ENCODE measurements at places on chromosomes 16 and 17.

DNA sequence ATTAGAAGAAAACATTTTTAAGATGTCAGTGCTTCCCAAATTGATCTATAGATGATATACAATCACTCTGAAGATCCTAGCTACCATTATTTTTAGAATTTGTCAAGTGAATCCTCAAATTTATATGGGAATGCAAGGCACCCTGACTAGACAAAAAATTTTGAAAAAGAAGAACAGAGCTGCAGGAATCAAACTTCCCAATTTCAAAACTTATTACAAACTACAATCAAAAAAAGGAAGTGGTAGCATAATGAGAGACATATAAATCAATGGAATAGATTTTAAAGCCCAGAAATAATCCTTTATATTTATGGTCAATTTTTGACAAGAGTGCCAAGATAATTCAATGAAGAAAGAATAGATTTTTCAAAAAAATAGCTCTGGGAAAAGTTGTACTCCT lies 198.3 kb upstream of the KCNJ16 start:
- DNase-seq = no peak

DNA sequence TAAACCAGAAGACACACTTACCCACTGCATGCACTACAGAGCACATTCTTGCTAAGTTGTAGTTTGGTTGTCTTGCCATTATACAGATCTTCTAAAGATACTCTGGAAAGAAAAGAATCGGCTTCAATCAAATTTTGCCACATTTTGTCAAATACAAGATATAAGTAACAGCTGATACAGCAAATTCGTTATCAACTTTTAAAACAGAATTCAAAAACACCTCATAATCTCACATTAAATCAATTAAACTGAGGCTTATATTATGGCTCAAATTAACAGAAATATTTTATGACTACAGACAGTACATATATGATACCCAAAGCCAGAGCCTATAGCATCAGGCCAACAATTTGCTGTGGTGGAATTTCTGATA lies 5.4 kb downstream of the DNAJA2 start:
- no peak for DNase-seq

GRCh38 chr16:84826558-84826941 lies 6.8 kb downstream of the CRISPLD2 start:
- DNase-seq = no peak

- no peak for DNase-seq
Measured at GRCh38 chr17:50292465-50292864, 18.2 kb downstream of the TMEM92 start.

DNA sequence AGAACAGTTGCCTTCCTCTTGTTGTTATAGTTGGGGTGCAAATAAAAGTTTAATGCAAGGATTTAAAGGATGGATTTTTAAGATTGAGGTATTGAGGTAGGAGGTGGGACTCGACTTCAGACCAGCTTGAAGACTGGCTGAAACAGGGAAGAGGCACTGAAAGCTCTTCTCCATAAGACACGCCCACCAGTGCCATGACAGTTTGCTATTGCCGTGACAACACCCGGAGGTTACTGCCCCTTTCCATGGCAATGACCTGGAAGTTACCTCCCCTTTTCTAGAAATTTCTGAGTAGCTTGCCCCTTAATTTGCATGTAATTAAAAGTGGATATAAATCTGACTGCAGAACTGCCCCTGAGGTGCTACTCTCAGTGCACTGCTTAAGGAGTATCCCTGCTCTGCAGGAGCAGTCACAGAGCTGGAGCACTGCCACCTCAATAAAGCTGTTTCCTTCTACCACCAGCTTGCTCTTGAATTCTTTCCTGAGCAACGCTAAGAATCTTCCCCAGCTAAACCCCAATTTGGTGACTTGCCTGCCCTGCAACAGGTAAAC lies 122.6 kb downstream of the SHISA6 start:
- no peak for DNase-seq

DNA sequence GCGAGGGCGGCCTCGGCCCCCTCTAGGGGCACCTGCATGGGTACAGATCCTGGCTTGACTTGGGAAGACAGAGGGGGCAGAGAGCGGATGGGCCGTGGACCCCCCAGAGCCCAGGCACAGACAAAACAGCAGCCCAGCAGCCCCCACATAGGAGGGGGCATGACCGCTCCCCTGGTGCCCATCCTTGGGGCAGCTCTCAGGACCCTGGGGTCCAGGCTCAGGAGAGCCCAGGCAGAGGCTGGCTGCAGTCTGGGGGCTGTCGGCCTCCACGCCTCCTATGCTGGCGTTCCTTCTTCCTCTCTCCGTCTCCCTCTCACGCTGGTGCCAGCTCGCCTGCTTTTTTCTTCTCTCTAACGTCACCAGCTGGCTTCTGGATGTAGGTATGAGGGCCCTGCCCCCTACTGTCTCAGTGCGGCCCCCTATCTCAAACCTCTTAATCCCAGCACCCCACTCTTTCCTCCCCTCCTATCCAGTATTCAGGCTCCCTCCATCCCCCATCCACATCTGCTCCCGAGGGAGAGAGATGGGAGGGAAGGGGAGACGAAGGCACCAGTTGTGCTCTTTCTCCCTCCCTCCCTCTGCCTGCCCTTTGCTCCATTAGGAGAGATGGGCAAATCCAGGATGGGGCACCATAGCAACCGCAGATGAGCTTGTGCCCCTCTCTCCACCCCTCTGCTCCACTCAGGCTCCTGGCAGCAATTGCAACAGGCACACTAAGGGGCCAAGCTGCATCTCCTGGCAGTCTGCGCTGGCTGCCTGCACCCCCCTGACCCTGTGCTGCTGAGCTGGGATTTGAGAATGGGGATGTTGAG lies at the start of gene GPR179:
TSS of gene GPR179 (minus strand) at position 349 of the 812 bp plus-strand sequence. CDS start at position 182, 167 bp downstream.
- no peak for DNase-seq

- DNase-seq = no peak
Measured at GRCh38 chr16:12188061-12188934, 211.8 kb downstream of the SNX29 start.

- DNase-seq = no peak
Measured at GRCh38 chr16:60170196-60170595, 1436.1 kb upstream of the GOT2 start.
